Fibroblast of skin of scalp (primary cell): ENCODE measurements at places on chromosomes 4 and X.

GRCh38 chr4:22217480-22217879 is 268.9 kb upstream of the KCNIP4 start:
- DNase-seq, result no peak

GRCh38 chrX:63985906-63986305 is 200.9 kb upstream of the ARHGEF9 start:
- no peak for DNase-seq

GRCh38 chrX:21376636-21377035 is 2.4 kb downstream of the CNKSR2 start:
- no peak for DNase-seq

DNA sequence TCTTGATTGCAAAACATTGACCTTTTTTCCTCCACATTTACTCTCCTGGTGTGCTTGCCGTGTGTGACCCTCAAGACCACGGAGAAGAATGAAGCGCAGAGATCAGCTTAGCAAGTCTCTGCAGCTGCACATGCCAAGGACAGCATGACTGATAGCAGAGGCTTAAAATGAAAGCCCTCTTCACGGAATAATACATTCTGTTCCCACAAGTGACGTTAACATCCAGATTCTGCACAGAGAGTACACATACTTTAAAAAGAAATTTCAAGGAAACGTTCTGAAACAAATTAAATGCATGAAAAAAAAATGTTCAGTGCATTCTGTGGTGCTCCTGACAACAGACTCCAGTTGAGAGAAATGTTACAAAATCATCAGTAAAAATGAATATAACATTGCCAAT is 60.9 kb downstream of the SLC7A11 start:
- DNase-seq, result no peak

GRCh38 chrX:57282568-57282967 is 3.9 kb upstream of the FAAH2 start:
- DNase-seq, result no peak

DNA sequence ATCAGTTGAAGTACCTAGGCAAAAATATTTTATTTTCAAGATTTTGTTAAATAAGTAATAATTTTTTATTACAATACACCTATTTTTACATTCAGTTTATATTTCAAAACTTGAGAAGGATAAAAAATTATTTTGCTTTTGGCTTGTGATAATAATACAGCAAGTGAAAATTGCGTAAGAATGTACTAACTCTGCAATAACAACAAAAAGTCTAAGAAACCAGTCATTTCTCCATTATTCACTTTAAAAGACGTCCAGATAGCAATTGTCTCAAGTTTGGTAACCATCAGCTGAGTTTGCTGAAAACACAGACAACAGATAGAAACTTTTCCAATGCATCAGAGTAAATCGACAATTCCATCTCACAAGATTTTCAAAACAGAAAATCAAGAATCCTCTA is 12.1 kb downstream of the CXCL8 start:
- DNase-seq, result no peak

GRCh38 chrX:67725471-67725870 is 181.7 kb downstream of the AR start:
- no peak for DNase-seq

DNA sequence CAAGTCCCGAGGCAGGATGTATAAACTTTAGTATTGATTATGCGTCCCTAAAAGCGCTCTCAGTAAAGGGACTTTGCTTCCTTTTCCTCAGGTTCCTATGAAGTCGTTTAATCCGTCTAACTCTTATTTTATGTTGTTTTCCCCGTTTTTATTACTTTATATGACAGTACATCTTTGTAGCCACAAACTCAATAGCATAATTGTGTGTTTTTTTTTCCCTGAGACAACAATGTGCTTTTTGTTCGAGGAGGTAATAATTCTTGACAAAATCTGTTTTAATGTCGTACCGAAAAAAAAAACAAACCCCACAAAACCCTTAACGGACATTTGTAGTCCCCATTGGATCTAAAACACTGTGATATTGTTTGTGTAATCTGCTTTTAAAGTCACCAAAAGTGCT is 17.9 kb upstream of the PPP2R3B start:
- no peak for DNase-seq

DNA sequence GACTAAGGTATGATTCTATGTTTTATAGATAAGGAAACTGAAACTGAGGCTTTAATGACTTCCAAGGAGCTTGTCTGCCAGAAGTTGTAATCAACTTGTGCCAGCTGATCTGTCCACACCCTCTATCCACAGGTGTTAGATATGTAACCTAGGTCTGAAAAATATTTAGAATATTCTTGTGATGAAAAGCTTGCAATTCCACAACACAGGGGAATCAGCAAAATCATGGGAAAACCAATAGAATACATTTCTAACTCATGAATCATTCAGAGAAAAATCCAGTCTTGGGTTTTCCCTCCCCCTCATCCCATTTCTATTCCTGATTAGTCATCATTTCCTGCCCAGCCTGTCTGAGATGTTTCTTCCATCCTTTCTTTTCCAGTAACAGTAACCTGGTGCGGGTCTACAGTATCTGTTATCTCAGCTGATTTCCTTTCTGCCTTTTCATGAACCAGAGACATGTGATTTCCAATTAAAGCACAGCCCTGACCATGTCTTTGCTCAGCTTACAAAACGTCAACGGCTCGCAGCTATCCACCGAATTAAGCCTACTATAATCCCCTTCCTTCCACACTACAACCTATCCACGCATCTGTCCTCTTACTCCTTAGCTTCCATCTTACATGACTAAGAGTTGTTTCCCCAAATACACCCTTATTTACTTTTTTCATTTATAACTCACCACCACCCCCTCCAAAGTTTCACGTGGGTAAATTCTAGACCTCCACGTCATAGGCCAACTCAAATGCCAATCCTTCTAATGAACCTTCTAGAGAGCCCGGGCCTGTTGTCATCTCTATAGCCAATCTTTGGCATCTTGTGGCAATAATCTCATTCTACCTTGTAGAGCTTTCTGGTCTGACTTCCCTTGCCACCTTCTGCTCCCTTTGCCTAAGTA is 961 bp upstream of the NOCT start:
- DNase-seq, result peak; percentile 95

- DNase-seq, result no peak
These were observed 39.1 kb downstream of the NAF1 start for GRCh38 chr4:163127621-163128020.

GRCh38 chr4:8727546-8728510 is 135.3 kb downstream of the CPZ start:
- no peak for DNase-seq

DNA sequence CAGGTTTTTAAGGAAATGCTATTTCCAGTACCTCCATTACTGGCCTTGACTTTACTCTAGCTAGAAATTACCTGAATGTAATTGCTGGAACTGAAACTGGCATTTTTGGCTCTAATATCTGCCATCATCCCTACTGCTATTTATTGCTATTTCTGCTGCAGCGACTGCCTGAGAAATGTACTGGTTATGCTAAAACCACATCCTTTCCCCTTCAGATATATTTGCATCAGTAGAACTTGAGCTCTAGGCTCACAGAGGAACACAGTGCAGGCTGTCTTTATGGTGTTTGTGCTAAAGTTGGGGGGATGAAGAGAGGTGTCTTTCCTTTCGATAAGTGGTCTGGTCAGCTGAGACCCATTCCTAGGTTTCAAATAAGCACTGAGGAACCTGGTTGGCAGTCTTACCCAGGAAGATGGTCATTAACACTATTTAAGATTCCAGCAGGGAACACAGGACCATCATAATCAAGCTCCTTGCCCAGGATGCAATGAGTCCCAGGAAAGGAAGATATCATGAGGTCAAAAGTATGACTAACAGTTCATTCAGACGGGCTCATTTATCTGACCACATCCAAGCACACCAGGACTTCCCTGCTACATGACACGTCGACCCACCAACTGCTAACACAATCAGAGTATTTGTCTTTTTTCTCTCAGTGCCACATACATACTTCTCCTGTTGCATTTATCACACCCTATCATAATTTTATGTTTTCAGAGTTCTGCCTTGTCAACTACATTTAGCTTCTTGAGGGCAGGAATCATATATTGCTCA is 137.4 kb downstream of the GABRA3 start:
- no peak for DNase-seq

- DNase-seq, result peak; percentile 0
These were observed 82.8 kb upstream of the TCEAL2 start for GRCh38 chrX:102042372-102043325.

GRCh38 chrX:123188081-123188480 is 4.0 kb downstream of the GRIA3 start:
- peak; percentile 79 for DNase-seq

- DNase-seq, result peak; percentile 20
These were observed 217.0 kb upstream of the FAT4 start for GRCh38 chr4:125097729-125098128.

GRCh38 chr4:2077537-2078460 is 18.7 kb downstream of the NAT8L start:
- DNase-seq, result no peak

DNA sequence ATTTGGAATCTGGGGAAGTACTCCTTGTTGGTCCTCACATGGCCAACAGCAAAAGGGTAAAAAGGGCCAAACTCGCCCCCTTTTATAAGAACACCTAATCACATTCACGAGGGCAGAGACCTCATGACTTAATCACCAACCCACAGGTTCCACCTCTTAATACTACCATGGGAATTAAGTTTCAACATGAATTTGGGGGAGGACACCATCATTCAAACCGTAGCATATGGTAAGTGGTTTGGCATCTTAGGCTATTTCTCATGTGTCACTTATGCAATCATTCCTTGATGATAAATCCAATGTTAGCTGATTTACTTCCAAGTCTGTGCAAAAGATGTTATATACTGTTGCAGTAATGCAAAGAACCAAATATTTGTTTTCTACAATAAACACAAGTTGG is 302.9 kb upstream of the FAM241A start:
- no peak for DNase-seq

- DNase-seq, result no peak
These were observed 81.6 kb downstream of the WDR19 start for GRCh38 chr4:39263895-39264294.

DNA sequence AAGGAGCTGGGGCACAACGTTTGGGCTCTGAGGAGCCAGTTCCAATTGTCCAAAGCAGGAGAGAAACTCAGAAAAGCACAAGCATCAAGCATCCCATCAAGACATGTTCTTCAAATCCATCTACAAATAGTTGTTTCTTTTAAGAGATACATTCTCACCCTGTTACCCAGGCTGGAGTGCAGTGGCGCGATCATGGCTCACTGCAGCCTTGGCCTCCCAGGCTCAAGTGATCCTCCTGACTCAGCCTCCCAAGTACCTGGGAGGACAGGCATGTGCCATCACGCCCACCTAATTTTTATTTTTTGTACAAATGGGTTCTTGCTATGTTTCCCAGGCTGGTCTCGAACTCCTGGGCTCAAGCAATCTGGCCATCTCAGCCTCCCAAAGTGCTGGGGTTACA is 18.1 kb downstream of the NELFA start:
- no peak for DNase-seq

- DNase-seq, result no peak
These were observed 97.6 kb downstream of the CASK start for GRCh38 chrX:41825796-41826195.

GRCh38 chrX:40474205-40474626 is 106.6 kb upstream of the ATP6AP2 start:
- peak; percentile 84 for DNase-seq

DNA sequence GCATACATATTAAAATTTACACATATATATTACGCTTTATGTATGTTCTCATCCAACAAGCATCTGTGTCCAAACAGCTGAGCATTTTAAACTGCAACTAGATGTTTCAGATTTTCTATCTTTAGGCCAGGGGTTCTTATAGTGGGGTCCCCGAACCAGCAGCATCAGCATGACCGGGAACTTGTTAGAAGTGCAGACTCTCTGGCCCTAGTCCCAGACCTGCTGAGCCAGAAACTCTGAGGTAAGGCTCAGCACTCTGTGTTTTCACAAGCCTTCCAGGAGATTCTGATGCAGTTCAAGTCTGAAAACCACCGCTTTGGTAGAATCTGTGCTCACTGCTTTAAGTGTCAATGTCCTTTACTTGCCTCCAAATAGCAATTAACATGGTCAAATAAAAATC is 266.2 kb upstream of the CASK start:
- DNase-seq, result no peak

DNA sequence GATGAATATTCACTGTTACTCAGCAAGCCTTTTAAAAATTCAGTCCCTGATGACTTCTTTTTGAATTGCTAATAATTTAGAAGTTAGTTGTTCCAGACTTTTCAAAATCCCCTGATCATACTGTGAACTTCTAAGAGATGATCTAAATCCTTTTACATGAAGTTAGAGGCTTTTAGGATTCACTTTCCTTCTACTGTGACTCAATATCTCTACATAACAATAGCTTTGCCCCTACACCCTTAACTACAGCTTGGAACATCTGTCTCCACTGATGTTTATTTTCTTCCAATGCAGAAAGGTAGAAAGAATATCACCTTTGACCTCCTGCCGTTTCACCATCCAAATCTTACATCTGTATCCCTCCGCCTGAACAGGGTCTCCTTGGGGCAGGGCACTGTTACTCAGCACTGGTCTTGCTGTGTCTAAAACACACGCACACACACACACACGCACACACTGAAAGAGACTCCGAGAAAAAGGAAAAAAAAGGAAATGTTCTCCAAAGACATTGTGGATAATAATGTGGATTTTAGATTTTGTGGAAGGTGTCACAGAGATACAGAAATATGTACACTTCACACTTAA is 111.6 kb upstream of the GPRIN3 start:
- DNase-seq, result no peak

DNA sequence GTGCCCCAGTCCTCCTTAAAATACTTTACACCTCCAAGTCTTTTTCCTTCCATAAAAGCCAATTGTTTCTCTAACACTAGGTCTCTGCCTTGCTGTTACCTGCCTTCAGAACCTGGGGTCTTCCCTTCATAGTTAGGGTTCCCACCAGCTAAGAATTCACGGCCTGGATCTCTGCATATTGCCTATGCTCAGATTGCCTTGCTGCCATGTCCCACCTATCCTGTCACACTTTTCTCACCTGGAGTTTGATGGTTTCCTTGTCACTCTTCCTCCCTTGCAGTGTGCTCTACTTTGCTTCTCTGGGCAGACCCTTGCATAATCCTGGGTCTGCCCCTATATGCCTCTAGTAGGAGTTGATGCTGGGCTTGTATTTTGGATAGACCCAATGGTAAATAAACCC is 36.6 kb upstream of the TMPRSS11E start:
- DNase-seq, result no peak

DNA sequence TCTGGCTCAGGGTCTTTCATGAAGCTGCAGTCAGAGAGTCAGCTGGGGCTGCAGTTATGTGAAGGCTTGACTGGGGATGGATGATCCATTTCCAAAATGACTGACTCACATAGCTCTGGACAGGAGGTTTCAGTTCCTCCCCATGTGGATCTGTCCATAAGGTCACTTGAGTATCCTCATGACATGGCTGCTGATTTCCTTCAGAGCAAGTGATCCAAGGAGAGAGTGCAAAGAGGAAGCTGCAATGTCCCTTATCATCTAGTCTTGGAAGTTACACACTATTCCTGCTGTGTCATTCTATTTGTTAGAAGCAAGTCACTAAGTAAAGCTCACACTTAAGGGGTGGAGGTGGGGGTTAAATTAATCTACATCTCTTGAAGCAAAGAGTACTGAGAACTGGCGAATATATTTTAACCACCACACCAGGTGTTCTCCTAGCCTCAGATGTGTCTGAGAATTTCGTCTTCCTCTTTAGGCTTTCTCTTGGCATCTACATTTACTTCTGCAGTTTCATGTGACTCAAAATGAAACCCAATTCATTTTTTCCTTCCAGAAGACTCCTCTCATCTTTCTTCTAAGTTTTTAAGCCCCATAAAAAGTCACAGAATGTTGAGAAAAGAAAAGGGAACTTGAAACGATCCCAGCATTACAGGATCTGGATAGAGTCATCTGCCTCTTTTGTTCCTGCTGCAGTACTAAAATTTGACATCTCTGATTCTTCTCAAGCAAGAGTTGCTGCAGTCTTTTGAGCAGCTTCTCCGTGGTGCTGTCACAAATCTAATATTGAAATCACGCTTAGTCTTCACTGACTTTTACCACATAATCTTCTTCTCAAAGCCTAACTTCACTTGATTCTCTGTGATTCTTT is 3.8 kb upstream of the GRPR start:
- DNase-seq, result no peak
